GM12892 (cell line): ENCODE measurements at places on chromosomes 3 and 15.
A peak's percentile ranks its signal among the peaks of the same experiment; 100 is the strongest.

- DNase-seq = no peak
Measured at GRCh38 chr3:24359645-24360462, 134.8 kb downstream of the THRB start.

GRCh38 chr3:149203758-149204157, 17.9 kb downstream of the CP start:
- DNase-seq = peak; percentile 14

DNA sequence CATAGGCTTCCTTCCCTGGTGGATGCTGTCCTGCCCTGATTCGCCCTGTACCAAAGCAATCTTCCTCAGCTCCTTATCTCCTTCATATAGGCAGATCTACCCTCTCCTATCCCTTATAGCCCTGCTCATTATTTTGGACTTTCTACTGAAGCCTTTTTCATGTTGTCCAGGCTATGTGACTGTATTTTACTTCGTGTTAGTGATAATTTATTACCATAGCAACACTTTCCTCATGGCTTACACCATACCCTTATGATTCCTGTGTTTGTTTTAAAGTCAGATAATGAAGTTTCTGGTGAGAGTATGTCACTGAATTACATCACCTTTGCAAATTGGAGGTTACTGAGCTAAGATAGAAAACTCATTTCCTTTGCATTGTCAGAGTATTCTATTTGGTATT, 352.6 kb downstream of the NLGN1 start:
- no peak for DNase-seq

- DNase-seq = peak; percentile 40
Measured at GRCh38 chr15:84570164-84570735, 30.6 kb upstream of the ZSCAN2 start.

GRCh38 chr3:185764163-185764979, 60.5 kb downstream of the IGF2BP2 start:
- DNase-seq = no peak

GRCh38 chr3:181488536-181488935, 223.2 kb upstream of the SOX2 start:
- no peak for DNase-seq

DNA sequence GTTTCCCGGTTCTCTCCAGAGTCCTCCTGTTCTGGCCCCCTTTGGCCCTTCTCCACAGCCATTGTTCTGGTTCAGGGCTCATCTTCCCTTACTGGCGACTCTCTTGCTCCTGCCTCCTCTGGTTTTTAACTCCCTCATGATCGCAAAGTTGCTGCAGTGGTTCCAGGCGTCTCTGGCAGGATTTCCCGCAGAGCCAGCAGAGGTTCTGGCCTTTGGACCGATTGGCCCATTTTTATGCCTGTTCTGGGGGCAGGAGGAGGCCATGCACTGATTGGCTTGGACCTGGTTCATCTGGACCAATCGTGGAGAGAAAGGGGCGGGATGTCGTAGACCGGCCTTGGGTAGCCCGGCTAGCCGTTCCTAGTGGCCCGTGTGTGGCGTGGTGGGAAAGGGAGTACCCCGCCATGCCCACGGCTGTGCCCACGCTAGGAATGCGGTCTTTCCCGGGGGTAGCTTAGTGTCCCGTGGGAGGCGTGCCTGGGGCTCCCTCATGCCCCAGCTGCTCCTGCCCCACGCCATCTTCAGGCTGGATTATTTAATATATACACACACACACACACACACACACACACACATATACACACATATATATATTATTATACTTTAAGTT, 113.4 kb downstream of the FBLN2 start:
- no peak for DNase-seq

DNA sequence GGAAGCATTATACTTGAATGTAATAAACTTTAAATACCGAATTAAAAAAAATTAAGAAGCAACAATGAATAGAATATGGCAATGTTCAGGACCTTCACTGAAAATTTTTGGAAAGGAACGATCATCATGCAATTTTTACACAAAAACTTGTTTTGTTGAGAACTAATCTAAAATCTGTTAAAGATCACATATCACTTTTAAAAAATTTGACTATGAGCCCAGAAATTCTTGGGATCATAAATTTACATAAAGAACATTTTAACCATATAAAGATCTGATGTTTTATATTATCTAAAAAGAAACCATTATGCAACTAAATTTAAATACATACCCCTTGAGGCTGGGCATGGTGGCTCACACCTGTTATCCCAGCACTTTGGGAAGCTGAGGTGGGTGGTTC, 76.2 kb upstream of the MELTF start:
- DNase-seq = no peak

DNA sequence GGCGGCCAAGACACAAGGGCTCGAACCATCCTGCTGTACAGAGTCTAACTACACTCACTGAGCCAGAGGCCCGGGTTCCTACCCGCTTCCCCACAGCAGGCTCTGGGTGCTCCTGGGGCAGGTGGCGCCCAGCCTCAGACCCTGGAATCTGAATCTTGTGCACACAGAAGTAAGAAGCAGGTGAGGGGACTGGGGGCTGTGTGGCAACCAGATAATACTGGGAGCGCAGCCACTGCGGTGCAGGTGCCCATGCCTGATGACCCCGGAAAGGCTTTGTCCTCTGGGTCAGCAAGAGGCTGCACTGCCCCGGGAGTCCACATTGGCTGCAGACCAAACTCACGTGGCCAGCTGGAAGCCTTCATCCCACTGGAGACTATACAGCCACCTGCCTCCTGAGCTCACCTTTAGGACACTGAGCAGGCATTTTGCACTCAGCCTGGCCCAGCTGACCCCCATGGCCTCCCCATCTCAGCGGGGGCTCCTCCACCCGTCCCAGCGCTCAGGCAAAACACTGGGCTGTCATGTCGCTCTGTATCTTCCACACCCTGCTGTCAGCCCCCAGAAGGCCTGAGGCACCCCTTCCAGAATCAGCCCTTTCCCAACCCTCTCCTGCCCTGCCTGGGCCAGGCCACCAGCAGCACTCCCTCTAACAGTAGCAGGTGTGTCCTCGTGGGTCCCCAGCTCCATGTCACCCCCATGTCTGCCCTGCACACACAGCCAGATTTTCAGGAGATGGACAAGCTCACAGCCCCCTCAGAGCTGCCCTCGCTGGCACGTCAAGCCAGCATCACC, 101.0 kb upstream of the IQSEC1 start:
- no peak for DNase-seq

GRCh38 chr15:28942571-28942970, 56.8 kb downstream of the APBA2 start:
- no peak for DNase-seq

- DNase-seq = no peak
Measured at GRCh38 chr3:167228135-167228534, 152.0 kb downstream of the ZBBX start.

GRCh38 chr3:17233398-17233800, 348.6 kb downstream of the PLCL2 start:
- DNase-seq = no peak

GRCh38 chr15:65912235-65912634, 42.9 kb downstream of the RAB11A start:
- no peak for DNase-seq

DNA sequence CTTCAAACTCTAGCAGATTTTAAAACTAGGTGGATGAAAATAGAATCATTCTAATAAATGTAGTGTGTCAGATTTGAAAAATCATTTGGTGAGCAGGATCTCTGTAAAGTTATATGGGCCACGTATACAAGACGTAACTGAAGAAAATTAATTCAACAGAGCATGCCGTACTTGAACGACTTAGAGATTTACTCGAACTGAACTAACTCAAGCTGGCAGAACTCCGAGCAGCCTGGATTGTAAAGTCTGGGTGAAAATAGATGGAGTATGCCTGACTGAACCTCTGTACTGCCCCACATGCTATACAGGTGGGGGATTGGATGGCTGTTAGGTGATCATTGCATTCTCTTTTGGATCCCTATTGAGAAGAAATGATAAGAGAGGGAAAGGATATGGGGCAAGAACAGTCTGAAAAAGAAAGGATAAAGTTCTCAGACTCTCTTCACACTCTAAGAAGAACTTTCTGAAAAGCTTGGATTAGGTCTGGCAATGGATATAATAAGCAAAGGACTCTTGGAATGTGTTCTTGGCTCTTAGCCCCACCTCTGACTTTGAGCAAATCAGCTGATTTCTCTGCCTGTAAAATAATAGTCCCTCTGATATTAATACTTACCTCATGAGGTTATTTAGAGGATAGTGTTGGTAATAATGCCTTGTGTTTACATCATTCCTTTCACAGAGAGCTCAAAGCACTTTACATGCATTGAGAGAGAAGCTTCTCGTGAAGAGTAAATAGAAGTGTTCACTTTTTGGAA, 147.5 kb downstream of the FILIP1L start:
- DNase-seq = no peak

- no peak for DNase-seq
Measured at GRCh38 chr3:10968401-10968800, 24.1 kb upstream of the SLC6A1 start.

- DNase-seq = no peak
Measured at GRCh38 chr3:5270666-5271371, 83.3 kb downstream of the EDEM1 start.

GRCh38 chr3:33438881-33439545, 1.2 kb downstream of the UBP1 start:
- no peak for DNase-seq

DNA sequence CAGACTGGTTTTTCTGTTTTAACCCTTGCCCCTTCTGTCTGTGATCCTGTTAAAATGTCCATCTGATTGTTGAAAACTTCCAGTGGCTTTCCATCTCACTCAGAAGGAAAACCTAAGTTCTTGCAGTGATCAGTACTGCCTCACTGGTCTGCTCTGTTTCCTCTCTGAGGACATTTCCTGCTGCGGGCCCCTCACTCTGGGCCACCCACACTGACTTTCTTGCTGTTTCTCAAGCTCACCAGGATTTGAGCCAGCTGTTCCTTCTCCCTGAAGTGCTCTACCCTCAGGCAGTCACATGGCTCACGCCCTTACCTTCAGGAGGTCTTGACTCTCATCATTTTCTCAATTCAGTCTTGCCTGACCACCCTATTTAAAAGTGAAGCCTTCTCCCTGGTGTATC, 1.8 kb downstream of the GRK7 start:
- no peak for DNase-seq

DNA sequence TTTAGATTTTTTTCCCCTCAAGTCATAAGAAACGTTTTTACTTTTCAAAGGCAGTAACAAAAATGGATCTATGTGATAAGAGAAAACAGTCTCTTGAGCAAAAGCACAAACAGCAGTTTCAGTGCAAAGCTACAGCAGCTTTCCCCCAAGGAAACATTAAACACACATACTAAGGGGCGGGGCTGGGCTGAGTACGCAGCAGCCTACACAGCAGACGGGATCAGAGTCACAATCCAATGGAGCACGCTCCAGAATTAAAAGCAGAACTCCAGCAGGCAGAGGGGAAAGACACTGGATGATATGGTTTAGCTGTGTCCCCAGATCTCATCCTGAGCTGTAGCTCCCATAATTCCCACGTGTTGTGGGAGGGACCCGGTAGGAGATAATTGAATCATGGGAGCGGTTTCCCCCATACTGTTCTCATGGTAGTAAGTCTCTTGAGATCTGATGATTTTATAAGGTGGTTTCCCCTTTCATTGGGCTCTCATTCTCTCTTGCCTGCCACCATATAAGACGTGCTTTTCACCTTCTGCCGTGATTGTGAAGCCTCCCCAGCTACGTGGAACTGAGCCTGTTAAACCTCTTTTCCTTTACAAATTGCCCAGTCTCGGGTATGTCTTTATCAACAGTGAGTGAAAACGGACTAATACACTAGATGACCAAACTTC, 116.2 kb upstream of the SLCO3A1 start:
- DNase-seq = no peak

DNA sequence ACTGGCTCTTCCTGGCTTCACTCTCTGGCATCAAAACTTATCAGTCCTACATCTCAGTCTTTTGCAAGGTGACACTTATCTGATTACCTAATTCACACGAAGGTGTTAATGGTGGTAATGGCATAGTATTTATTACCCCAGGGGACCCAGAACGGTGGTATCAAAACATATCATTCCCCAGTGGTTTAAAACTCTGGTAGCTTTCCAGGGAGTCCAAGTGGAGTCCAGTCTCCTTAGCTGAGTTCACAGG, 41.3 kb downstream of the SMAD3 start:
- DNase-seq = no peak

DNA sequence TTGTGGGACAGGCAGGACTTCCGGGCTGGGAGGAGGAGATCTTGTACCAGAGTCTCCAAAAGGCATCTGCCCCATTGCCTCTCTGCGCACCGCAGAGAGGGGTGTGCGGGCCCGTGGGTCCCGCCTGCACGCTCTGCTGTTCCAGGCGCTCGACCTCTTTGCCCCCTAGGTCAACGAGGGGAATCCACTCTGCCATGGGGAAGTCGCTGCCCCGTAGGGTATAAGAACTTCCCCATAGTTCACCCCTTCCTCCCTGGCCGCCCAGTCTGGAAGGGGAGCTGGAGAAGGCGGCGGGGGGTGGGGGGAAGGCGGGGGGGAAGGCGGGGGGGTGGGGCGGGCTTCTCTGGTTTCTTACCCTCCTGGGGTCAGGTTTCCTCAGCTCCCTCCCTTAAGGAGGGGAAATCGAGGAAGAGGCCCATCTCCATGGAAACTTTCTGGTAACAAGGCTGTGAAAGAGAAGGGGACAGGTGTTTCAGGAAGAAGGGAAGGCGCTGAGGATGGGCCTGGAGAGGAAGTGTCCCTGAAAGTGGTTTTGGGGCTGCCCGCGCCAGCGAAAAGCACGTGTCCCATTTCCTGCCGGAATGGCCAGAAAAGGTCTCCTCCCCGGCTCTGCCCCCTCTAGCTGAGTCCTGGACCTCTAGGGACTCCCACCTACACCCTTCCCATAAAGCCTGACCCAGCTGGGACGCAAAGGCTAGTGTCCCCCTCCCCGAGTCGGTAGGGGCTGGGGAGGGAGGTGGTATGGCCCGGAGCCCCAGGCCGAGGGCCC, 27.5 kb downstream of the NR1I2 start:
- DNase-seq = peak; percentile 32

- DNase-seq = no peak
Measured at GRCh38 chr15:51799282-51800252, 29.9 kb upstream of the TMOD3 start.

GRCh38 chr3:193945143-193945542, 190.8 kb upstream of the HES1 start:
- no peak for DNase-seq

DNA sequence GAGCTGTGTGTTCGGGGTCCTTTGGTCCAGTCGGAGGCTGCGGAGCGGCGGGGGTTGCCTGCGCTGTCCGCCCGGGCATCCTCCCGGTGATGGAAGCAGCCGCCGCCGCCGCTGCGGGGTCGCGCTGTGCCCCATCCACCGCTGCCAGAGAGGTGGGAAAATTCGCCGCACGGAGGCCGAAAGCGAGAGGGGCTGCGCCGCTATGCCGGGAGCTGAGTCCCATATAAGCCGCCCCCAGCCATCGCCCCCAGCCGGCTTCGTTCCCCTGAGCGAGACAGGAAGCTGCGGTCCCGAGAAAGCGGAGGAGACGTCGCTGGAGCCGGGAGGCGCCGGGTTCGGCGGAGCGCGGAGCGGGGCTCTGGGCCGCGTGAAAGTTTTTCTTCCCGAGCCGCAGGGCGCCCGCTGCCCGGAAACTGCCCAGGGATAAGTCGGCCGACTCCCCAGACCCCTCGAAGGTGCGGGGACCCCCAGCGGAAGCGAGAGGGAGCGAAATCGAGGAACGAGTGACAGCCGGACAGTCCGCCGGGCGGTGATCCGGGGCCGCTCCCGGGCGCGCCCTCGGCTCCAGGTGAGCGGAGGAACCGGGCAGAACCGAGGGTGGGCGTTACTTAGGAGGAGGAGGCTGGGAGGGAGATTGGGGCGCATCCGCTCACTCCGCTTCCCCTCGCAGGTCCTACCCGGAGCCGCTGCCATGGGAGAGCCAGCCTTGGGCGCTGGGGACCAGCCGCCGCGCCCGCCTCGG, 574 bp downstream of the CHST2 start:
- peak; percentile 38 for DNase-seq

GRCh38 chr3:16913264-16913580, 28.5 kb downstream of the PLCL2 start:
- DNase-seq = no peak
